CD8-positive, alpha-beta memory T cell (primary cell): ENCODE measurements at places on chromosomes 2 and 18.

GRCh38 chr2:72278046-72278445 is 130.4 kb upstream of the CYP26B1 start:
- DNase-seq, result no peak

DNA sequence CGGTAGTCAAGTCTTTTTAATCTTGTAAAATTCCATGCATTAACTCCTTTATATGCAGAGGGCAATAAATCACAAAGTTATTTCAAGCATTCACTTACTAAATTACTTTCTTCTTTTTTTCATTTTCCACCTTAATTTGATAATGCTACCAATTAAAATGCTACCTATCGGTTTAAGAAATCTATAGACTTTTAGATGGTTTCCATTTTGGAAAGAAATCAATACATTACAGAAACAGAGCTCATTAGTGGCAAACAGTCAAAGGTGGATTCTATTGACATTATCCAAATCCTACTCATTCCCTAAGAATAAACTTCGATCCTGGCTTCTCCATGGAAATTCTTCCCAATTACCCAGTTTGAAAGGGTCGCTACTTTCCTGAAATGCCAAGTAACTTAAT is 176.5 kb downstream of the MREG start:
- DNase-seq, result no peak

DNA sequence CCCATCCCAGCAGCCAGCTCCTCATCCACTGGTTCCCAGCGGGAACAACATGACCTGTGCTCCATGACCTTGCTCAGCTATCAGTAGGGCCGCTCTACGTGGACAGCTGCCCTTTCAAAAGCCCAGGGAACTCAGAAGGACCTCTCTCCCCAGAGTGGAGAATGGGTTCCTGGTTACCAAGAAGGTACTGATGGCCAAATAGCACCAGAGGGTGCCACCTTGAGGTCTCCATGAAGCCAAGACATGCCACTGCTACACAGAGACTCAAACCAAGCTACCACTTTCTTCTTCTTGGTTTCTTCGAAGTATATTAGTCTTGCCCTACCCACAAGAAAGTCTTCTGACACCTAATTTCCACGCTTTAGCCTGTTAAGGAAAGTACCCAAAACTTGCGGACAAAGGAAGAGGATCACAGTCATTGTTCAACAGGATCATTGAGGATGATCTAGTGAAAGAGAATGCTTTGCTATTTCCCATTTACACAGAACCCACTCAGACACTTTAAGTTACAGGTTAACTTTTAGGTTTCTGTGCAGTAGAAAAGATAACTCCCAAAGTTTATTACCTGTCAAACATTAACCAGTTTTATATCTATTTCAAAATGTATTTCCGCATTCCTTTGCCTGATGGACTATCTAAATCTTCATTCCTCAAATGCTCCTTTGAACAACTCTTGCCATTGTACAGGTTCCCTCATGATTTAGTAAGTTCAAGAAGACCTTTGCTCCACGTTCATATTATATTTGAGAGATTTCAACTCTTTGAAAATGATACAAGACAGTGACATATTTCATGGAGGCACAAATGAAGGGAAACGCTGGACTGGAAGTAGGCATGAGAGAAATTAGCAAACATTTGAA is 102.2 kb downstream of the ALPK2 start:
- DNase-seq, result no peak

DNA sequence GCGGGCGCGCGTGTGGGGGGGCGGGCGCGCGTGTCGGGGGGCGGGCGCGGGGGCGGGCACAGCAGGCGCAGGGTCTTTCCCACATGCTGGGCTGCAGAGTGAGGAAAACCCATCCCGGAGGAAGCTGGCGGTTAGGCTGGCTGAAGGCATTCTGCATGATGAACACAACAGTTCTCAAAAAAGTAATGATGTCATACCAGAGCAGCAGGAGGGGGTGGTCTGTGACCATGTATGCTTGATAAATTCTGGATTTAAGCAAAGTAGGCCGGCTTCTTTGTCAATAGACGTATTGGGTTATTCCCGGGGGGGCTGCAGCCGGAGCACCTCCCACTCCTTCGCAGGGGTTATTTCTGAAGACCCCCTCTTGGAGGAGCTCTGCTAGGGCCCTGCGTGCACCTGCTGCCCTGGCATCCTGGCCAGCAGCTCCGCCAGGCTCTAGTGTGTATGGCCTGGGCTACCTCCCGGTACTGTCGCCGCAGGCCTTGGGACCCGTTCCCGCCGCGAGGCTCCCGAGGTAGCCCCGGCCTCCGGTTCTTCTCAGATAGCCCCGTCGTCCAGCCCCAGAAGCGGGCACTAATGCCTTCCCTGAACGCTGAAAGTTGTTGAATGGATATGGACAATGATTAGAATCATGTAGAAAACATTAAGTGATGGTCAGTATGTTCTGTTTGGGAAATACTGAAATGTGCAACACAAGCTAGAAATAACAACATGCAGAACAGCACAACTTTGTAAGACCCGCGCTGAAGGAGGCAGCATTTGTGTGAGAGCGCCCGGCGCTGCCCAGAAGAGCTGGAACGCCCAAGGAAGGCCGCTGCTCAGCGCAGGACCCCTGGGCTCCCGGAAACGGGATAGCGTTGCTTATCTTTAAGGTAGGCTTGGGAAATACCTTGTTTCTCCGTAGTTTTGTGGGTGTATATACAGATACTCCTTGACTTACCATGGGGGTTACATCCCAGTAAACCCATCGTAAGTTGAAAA is 101.4 kb upstream of the RAB6C start:
- no peak for DNase-seq

DNA sequence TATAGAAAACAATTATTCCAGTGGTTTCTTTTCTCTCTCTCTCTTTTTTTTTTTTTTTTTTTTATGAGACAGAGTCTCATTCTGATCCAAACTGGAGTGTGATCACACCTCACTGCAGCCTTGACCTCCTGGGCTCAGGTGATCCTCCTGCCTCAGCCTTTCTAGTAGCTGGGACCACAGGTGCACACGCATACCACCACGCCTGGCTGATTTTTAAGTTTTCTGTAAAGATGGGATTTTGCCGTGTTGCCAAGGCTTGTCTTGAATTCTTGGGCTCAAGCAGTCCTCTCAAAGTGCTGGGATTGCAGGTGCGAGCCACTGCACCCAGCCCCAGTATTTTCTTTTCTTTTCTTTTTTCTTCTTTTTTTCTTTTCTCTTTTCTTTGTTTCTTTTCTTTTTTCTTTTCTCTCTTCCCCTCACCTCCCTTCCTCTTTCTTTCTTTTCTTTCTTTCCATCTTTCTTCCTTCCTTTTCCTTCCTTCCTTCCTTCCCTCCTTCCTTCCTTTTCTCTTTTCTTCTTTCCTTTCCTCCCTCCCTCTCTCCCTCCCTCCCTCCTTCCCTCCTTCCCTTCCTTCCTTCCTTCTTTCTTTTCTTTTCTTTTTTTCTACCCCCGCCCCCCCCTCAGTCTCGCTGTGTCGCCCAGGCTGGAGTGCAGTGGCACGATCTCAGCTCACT is 76.9 kb downstream of the ZNF532 start:
- no peak for DNase-seq
